ENCODE measurements at places on chromosomes 6 and 20.

DNA sequence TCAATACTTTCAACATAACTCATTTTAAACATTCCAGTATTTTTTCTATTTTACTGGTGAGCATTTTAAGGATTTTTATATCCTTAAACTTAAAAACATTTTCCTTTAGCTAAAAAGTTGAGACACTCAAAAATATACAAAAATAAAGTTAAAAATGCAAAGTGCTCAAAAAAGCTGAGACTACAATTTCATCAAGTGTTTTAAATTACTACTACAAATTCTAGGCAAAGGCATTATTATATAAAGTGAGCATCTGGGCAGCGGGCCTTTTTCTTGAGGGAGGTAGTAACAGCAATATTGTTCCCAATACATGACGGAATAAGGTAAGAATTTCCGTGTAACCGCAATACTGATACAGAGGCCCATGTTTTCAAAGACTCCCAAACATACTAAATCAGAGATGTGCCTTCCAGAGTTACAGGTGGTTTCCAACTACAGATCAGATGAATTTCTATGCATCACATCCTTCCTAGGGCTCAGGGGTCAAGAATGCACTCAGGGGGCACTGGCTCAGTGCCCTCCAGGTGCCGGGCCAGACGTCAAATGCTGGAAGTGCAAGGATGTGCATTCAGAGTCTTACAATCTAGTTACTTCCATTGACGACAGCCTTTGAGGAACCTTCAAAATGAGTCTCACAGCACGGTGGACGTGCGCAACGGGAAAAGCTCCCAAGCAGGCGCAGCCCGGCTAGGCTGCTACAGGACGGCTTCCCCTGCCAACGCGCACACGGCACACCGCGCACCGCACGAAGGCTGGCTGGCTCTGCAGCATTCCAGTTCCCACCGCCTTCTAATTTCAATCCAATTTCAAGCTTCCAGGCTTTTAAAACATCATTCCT, 1.7 kb downstream of the PHF10 start:
- DNase-seq = no peak

- no peak for DNase-seq
Measured at GRCh38 chr6:148720406-148720805, 26.4 kb upstream of the UST start.

DNA sequence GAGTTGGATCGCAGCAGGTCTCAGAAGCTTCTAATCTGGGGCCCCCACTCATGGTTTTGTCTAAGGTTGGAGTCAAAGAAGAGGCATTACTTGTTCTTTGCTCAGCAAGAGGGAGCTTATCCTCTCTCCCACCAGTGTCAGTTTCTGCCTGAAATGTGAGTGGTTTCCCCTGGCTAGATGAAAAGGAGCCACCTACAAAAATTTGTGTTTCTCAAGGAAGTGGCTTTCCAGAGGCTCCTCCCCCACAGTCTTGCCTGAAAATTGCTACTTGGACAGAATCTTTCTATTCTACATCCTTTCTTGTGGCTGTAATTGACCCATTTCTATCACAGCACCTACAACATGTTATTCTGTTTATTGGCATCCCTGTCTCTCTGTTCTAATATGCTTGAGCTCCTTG, 37.9 kb downstream of the SCML4 start:
- no peak for DNase-seq

DNA sequence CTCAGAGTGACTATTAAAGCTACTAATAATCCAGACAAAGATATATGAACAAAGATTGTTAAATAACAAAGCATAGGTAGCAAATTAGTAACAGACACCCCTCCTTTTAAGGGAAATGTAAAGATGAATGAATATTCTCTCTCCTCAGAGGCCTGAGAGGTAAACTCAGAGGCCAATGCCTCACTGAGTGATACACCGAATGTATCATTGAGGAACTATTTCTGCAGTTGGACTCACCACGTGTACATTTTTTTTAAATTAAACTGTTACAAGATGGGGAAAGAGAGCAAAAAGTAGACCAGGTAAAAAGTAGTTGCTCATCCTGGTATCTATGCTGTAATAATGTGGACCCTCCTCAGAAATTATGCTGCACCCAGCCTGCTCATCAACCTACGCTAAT, 72.3 kb upstream of the IPCEF1 start:
- no peak for DNase-seq
